ENCODE measurements at places on chromosomes 1 and 21.

DNA sequence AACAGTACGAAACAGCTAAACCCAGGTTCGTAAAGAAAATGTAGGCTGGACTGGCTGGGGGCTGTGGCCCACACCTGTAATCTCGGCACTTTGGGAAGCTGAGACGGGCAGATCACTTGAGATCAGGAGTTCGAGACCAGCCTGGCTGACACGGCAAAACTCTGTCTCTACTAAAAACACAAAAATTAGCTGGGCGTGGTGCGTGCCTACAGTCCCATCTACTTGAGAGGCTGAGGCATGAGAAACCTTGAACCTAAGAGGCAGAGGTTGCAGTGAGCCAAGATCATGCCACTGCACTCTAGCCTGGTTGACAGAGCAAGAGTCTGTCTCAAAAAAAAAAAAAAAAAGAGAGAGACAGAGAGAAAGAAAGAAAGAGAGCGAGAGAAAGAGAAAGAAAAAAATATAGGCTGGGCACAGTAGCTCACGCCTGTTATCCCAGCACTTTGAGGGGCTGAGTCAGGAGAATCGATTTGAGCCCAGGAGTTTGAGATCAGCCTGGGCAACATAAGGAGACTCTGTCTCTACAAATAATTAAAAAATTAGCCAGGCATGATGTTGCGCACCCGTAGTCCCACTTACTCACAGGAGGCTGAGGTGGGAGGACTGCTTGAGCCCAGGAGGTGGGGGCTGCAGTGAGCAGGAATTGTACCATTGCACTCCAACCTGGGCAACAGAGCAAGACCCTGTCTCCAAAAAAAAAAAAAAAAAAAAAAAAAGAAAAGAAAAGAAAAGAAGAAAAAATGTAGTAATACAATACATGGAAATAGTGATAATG lies 35.7 kb downstream of the CAPZB start:
- DNase-seq = no peak

GRCh38 chr1:50978852-50979781 lies 9.1 kb downstream of the CDKN2C start:
- no peak for DNase-seq

DNA sequence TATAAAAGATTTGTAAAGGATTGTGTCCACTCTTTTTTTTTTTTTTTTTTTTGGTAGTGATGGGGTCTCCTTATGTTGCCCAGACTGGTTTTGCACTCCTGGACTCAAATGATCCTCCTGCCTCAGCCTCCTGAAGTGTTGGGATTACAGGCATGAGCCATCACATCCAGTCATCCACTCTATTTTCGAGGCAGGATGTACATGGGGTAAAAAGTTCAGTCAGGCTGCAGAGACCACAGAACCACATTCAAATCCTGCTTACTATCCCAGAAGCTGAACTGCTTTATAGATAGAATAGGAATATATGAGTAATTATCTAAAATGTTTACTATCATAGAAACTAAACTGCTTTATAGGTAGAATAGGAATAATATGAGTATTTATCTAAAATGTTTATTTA lies 26.0 kb upstream of the KCNK2 start:
- DNase-seq = no peak

- no peak for DNase-seq
Measured at GRCh38 chr21:38807986-38808385, 2.3 kb downstream of the ETS2 start.

DNA sequence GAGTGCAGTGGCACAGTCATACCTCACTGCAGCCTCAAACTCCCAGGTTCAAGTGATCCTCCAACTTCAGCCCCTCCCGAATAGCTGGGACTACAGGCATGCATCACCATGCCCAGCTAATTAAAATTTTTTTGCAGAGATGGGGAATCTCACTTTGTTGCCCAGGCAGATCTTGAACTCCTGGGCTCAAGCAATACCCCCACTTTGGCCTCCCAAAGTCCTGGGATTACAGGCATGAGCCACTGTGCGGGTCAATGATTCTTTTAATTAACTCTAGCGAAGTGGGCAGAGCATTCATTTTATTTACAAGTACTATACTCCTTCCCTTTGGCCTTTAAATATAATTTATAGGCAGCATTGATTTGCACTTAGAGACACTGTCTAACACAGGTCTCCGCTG lies 2.5 kb upstream of the OTUD3 start:
- DNase-seq = no peak

GRCh38 chr1:218474128-218474527 lies 129.0 kb downstream of the TGFB2 start:
- peak; percentile 45 for DNase-seq

- peak; percentile 33 for DNase-seq
Measured at GRCh38 chr1:5509664-5510452, 482.4 kb downstream of the NPHP4 start.

- DNase-seq = peak; percentile 51
Measured at GRCh38 chr1:215526147-215526845, 40.8 kb upstream of the KCTD3 start.

DNA sequence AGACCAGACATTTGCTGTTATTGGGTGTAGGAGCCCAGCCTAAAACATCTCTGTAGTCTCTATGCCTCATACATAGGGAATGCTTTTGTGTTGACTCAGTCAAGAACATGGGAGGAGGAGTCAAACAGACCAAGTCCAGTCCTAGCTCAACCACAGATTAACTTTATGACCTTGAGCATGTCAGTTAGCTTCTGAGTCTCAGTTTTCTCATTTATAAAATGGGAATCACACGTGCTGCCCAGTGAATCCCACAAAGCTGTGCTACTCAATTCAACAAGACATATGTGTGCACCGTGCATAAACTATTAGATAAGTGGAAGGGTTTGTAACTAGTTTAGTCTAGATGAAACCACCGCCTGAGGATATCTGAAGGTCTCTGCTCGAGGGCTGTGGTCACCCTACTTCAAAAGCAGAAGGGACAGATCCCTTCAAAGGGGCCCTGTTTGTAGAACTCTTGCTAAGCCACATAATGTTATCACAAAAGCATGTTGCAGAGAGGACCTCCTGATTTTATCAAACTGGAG lies 109.5 kb upstream of the NFIA start:
- no peak for DNase-seq

GRCh38 chr1:44040418-44040817 lies 9.2 kb upstream of the SLC6A9 start:
- peak; percentile 35 for DNase-seq

- peak; percentile 4 for DNase-seq
Measured at GRCh38 chr1:186535388-186536133, 74.6 kb upstream of the PDC start.

GRCh38 chr21:29248124-29248523 lies 50.6 kb upstream of the BACH1 start:
- DNase-seq = peak; percentile 97

DNA sequence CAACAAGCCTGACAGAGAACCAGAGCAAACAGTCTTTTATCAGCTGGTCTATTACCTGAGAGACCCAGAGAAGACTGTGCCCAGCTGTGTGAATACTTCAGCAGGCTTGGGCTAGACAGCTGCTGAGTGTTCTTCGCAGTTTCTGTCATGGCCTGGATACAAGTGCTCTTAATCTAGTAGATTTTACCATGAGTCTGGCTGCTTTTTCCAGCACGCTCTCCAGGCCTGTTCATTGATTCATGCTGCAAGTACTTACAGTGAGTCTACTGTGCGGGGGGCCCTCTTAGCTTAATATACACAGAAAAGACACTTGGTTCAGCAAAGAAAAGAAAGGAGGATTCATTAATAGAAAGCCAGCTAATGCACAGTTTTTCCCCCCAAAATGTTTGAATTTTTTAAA lies 48.5 kb downstream of the RGS7 start:
- DNase-seq = no peak

GRCh38 chr1:248807067-248807737 lies 18.5 kb downstream of the SH3BP5L start:
- DNase-seq = peak; percentile 65

GRCh38 chr1:9643351-9644256 lies 7.9 kb upstream of the PIK3CD start:
- DNase-seq = peak; percentile 93

- peak; percentile 91 for DNase-seq
Measured at GRCh38 chr1:150410582-150411101, 46.7 kb downstream of the RPRD2 start.

DNA sequence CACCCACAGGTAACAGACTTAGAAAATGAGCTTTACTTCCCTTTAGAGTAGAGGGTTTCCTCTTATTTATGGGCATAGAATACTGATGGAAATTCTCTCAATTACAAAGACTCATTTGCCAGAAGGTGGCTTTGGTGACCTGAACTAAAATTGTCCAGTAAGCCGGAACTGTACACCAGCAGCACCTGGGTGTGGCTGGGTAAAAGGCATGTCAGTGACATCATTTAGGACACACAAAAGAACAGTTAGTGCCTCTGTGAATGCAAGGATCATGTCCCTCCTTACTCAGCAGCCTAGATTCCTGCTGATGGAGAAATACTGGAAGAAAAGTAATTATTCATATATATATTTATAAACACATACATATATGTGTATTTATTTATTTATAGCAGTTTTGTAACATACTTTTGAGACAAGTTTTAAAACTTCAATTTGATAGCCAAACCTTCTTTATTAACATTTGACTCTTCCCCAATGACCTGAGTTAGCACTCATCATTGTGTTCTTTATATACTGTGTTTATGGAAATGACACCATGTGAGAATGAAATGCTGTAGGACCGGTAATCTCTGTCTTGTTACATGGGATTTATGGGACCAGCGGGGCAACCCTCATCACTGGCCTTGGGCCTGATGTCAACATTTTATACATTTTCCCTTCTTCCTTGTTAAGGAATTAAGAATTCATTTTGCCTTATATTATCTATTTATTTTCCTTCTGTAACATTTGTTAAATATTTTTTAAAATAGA lies 274.4 kb downstream of the BRINP2 start:
- no peak for DNase-seq

GRCh38 chr1:196071447-196071846 lies 536.8 kb downstream of the KCNT2 start:
- DNase-seq = no peak

GRCh38 chr1:55534565-55535121 lies 319.5 kb upstream of the USP24 start:
- DNase-seq = no peak

DNA sequence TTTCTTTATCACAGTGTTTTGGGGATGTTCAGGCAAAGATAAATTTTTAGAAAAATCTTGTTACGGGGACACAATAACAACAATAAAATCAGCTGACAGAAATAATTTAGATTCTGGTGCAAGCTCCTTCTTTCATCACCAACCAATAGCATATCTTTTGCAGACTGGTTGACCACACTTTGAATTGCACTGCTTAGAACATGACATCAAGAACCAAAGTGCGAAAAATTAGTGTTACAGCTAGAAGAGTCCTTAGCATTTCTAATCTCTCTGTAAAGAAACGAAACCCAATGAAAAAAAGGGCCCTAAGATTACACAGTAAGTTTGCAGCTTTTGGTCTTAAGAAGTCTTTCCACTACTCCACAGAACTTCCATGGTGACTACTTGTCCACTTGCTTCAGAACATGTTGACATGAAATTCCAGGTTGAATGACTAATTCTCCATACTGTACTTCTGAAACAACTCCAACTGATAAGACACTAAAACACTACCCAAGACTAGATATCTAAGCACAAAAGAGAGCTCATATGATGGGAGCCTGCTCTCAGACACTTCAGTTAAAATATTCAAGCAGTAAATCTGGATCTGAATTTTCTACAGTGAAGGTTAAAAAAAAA lies 31.3 kb downstream of the XKR8 start:
- no peak for DNase-seq

GRCh38 chr21:45942755-45943629 lies 38.6 kb upstream of the COL6A1 start:
- no peak for DNase-seq

DNA sequence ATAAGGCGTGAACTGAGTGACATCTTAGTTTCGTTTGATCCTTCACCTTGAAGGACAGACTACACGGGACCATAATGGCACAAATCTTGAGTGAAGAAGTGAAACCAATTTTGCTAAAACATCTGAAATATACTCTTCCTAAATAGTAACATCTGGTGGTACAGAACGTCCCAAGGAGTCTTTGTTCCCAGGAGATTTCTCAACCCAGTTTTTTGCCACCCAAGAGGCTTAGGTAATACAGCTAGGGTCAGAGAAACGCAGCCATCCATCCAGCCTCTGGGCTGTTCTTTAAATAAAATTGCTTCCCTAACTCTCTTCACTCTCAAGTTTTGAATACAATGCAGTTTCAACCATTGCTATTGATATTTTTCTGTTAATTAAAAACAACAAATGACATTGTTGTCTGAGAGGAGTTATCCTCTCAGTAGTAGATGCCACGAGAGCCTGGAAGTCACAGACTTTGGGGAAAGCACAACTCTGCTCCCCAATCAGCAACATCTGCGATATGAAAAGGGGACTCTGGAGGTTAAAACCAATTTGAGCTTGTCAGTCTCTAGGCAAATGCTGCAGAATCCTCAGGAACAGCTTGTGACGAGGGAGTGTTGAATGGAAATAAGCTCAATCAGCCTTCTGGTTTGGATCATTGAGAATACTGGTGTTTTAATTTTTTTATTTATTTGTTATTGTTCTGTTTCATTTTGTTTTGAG lies 394.3 kb upstream of the ADGRL2 start:
- DNase-seq = no peak

- DNase-seq = peak; percentile 30
Measured at GRCh38 chr1:112359961-112360767, 35.9 kb upstream of the CTTNBP2NL start.

DNA sequence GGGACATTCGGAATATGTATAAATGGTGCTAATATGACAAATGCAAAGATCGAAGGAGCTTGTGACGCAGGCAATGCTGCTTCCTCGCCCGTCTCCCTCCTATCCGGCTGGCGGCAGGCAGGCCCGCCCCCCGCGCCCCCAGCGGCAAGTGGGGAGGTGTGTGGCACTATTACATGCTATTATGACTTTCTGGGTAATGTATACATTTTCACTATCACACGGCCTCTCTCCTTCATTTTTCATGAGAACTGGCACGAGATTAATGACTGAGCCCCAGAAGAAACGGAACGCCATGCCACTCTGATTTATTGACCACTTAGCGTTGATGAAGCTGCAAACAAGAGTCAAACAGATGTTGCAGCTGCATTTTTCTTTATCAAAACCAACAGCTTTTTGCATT lies 138.9 kb upstream of the VAMP3 start:
- DNase-seq = no peak

- DNase-seq = no peak
Measured at GRCh38 chr1:90708236-90708786, 8.8 kb downstream of the BARHL2 start.

- DNase-seq = no peak
Measured at GRCh38 chr1:10716840-10717239, 79.6 kb downstream of the CASZ1 start.

GRCh38 chr1:227685807-227686206 lies 49.3 kb downstream of the JMJD4 start:
- no peak for DNase-seq

- DNase-seq = no peak
Measured at GRCh38 chr1:206006946-206007345, 3.8 kb upstream of the RAB7B start.

- no peak for DNase-seq
Measured at GRCh38 chr21:46058431-46059145, 39.3 kb upstream of the COL6A2 start.

GRCh38 chr21:36722370-36723368 lies 23.8 kb downstream of the SIM2 start:
- no peak for DNase-seq

- no peak for DNase-seq
Measured at GRCh38 chr1:235275836-235276235, 52.1 kb downstream of the ARID4B start.

GRCh38 chr1:77834771-77835334 lies 53.6 kb upstream of the NEXN start:
- no peak for DNase-seq

GRCh38 chr1:11661103-11661502 lies 2.9 kb upstream of the FBXO6 start:
- no peak for DNase-seq

- no peak for DNase-seq
Measured at GRCh38 chr21:34604556-34604955, 10.4 kb downstream of the RCAN1 start.

- no peak for DNase-seq
Measured at GRCh38 chr1:226408285-226409184, 642 bp upstream of the PARP1 start.
